CD4-positive, alpha-beta T cell treated with Interleukin-6 for 4 hours (primary cell): ENCODE measurements at places on chromosomes 11 and 22.
A peak's percentile ranks its signal among the peaks of the same experiment; 100 is the strongest.

- DNase-seq, result no peak
Measured at GRCh38 chr11:125063429-125064043, 431 bp downstream of the SLC37A2 start.

GRCh38 chr11:40882301-40882700 is 577.2 kb downstream of the LRRC4C start:
- no peak for DNase-seq

- no peak for DNase-seq
Measured at GRCh38 chr22:50572965-50573364, 5.3 kb downstream of the CPT1B start.

DNA sequence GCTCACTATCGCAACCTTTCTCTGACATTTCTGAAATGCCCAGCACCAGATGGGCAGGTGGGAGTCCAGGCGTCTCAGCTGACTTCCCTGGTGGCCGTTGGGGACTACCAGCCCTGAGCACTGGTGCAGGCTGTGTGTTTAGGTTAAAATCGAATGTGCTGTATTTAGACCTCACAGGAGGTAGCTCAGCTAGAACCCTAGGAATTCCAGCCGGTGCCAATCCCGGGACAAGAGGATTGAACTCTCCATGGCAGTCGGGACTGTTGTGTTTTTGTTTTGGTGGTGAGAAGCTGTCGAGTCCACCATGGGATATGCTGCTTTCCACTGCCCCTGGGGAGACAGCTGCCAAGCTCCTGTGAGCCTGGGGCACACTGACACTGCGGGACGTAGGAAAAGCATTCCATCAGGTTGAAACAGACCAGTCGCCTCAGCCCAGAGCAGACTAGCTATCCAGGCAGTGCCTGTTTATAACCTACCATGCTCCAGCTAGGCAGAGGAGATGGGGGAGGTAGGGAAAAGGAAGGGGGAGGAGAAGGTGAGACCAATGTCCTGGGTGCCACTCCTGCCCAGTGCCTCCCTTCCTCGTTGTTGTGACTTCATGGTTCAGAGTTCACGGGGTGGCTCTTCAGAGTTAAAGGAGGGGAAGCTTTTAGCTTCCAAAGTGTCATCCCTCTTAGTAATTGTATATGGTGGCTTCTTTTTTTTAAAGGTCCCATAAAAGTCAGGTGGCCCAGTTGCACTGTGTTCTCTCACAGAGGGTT is 53.0 kb downstream of the MICAL2 start:
- DNase-seq, result no peak

DNA sequence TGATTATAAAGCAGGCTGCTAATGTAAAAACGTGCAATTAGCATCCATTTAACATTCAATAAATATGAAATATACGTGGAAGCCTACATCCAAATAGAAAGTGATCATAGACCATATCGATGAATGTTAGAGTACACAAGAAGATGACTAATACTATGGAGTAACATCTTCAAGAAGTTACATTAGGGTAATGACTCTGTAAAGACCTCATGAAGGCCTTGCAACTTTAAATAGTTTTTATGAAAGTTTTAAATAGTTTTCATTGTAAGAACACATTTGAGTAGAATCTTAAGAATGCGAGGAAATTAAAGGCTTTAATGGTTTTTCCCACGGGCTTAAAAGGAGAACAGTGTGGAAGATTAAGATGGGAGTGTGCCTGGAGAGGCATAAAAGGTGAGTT is 1.4 kb downstream of the TRIM34 start:
- no peak for DNase-seq

GRCh38 chr11:130516554-130517505 is 68.4 kb downstream of the ADAMTS15 start:
- no peak for DNase-seq

- no peak for DNase-seq
Measured at GRCh38 chr11:62004473-62004872, 37.0 kb upstream of the FTH1 start.

- no peak for DNase-seq
Measured at GRCh38 chr11:90380206-90380605, 157.4 kb upstream of the CHORDC1 start.

- no peak for DNase-seq
Measured at GRCh38 chr11:44524346-44524745, 41.1 kb upstream of the CD82 start.

GRCh38 chr11:25900814-25901213 is 431.1 kb upstream of the ANO3 start:
- DNase-seq, result no peak

GRCh38 chr22:40009951-40010671 is 15.4 kb downstream of the FAM83F start:
- DNase-seq, result peak; percentile 63

- no peak for DNase-seq
Measured at GRCh38 chr11:45102361-45102809, 44.1 kb upstream of the PRDM11 start.

GRCh38 chr11:12863605-12864121 is 145.5 kb upstream of the RASSF10 start:
- no peak for DNase-seq

DNA sequence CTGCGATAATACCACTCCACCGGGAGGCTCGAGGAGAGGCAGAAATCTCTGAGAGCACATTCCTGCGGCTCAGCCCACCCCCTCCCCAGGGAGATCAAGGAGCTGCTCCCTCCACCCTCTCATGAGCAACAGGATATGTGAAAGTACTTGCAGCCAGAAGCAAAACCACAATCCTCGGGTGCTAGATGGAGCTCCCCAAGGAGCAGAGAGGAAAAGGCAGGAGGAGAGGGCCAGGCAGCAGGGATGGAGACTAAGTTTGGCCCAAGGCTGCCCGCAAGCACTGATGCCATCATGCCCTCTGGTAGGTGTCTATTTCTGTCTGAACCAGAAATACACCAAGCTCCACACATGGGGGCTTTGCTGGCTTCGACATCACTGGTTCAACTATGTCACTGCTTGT is 22.3 kb downstream of the VPS37C start:
- DNase-seq, result no peak

DNA sequence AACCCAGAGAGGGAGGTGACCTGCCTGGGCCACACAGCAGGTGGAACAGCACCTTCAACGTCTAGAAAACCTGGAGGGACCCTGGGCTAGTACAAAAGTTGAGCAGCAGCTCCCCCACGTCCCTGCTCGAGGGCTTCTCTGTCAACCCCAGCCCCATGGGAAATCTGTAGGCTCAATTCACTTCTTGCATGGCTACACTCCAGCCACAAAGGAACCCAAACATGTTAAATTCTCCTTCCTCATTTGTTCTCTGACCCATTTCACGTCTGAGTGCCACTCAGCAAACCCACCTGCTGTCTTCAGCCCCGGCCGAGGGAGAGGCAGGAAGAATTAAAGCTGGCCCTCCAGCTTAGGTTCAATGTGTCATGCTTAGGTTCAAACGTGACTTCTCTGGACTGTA is 418.5 kb downstream of the MIAT start:
- no peak for DNase-seq

DNA sequence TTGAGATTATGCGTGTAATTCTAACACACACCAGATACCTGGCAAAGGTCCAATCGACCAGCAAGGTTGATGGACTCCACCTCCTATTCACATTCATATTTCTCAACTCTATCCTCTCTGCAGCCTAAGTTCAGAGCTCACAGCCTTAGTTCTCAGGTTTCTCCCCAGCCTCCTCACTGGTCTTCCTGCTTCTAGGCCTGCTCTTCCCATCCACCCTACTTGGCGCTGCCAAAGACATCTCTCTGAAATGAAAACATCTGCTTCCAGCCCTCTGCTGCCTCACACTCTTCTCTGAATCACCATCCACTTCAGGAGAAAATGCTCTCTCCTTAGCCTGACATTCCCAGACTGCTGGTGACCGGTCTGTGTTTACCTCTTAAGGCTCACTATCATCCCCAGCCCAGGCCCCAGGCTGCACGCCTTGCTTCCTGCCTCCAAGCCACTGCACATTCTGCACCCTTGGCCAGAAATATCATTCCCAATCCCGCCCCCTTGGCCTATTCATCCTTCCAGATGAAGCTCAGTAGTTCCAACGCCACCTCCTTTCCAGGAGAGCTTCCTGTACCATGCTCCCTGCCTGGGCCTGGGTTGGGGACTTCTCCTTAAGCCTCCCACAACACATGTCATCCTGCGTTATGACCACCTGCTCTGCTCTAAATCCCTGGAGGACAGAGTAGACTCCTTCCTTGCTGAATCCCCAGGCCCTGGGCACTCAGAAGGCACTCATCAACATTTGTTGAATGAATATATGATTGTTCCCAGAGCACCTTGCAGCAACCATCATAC is 3.5 kb downstream of the ARRB1 start:
- DNase-seq, result no peak

DNA sequence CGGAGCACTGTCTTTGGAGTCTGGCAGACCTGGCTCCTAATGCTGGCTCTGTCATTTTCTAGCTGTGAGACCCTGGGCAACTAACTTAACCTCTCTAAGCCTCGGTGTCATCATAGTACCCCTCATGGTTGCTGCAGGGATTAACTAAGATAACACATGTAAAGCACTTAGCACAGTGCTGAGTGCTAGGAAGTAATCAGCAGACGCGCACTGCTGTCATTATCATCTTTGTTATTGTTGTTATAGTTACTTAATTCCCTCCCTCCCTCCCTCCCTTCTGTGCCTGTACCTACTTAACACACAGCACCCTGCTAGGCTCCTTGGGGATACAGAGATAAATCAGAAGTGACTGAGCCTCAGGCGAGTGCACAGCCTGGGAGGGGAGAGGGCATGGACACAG is 104.7 kb upstream of the PITPNB start:
- no peak for DNase-seq

- no peak for DNase-seq
Measured at GRCh38 chr11:134762248-134763029, 350.4 kb upstream of the B3GAT1 start.

GRCh38 chr22:34324763-34325162 is 404.5 kb upstream of the LARGE1 start:
- DNase-seq, result no peak

- no peak for DNase-seq
Measured at GRCh38 chr22:45998638-45999378, 21.8 kb upstream of the WNT7B start.

DNA sequence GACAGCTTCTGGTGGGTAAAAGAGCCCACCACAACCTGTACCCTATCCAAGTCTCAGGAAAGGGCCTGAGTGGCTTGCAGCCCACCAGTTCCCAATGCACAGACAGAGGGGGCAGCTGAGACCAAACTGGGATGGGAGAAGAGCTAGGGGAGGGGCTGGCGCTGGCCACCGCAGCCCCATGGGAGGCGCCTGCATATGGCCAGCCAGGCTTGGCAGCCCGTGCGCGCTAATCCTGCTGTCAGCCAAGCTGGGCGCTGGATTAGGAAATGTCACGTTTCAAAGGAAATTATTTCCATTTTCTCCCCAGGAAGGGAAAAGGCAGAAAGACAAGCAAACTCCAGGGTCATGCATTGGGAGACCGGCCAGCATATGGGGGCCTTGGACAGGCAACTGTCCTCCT is 236.8 kb downstream of the BUD13 start:
- DNase-seq, result no peak

DNA sequence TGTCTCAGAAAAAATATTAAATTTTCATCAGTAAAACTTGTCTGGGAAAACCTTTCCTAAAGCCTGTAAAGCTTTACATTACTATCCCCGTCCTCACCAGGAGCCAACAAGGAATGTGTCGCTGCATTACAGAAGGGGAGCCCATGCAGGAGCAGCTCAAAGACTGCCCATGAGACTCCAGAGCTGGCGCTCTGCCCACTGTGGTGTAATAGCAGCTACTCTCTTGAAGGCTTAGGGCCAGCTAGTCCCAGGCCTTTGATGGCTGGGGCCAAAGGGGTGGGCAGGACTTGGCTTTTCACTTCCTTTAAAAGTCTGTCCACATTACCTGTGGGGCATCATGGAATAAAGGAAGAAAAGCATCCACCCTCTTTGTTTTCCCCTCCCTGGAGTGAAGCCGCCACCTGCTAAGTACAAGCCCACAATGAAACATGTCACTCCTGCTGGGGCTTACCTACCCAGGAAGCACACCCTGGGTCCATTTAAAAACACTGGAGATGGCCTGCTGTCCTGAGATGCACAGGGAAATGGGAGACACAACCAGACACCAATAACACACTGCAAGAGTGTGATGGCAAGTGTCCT is 150.7 kb downstream of the ADAMTS15 start:
- DNase-seq, result no peak

DNA sequence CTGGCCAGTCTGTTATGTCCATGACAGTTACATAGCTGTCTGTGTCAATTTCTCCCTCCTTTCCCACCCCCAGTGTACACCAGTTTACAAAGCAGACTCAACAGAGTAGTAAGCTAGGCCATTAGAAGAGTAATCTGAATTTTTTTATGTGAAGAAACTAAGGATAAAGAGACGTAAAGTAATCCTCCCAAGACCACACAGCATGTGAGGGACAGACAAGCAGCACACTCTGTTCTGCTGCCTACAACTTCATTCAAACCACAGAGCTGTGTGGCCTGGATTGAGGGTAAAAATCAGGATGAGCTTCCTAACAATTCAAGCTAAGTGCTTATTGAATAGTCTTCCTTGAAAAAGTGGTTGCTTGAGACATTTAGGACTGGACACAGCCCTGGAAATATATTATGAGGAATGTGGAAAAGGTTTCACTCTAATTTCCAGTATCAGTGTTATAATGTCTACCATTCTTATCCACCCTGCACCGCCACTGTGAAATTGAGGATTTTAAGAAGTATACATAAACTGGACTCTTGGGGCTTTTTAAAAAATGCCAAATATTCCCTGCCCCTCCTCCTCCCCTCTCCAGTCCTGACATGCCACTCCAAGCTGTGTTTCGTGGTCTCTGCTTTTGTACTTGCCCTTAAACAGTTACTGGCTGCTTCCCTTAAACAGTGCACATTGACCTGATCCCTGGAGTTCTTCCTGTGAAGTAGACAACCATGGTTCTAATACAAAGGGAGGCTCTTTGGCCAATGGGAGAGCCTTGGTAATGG is 40.9 kb downstream of the EXT2 start:
- DNase-seq, result no peak

GRCh38 chr11:106998916-106999188 is 19.4 kb downstream of the GUCY1A2 start:
- DNase-seq, result no peak

- peak; percentile 72 for DNase-seq
Measured at GRCh38 chr22:39144101-39144767, 8.2 kb downstream of the CBX7 start.

DNA sequence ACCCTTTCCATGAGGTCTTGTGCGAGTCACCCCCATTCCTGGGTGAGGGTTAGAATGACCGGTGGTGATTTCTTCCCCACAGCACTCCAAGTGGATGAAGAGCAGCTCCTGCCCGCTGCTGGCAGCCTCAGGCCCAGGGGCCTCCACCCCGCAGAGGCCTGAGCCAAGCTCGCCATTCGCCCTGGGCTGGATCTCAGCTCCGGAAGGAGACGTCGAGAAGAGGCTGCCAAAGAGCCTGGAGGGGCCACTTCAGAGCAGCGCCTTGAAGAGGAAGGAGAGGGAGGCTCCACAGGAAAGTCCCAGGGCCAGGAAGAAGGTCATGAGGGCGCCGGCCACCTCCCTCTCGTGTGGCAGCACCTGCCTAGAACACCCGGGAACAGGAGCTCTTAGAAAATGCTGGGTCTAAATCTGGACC is 8.4 kb downstream of the SLC29A2 start:
- DNase-seq, result no peak

GRCh38 chr11:8826901-8827560 is 84.0 kb upstream of the AKIP1 start:
- no peak for DNase-seq

- DNase-seq, result no peak
Measured at GRCh38 chr11:2267851-2268728, 2.3 kb downstream of the ASCL2 start.

GRCh38 chr22:26690654-26691376 is 33.4 kb downstream of the MIAT start:
- no peak for DNase-seq

- DNase-seq, result no peak
Measured at GRCh38 chr11:65811764-65812475, 21.8 kb upstream of the SNX32 start.
